ENCODE measurements at places on chromosomes 11 and 22. TPM values are rescaled to one million over a fixed set of nuclear protein-coding genes. Genes with fewer than 3 reads are reported as not detected.

- peak; percentile 47 for DNase-seq
Measured at GRCh38 chr11:126485986-126486635, 130.6 kb downstream of the ST3GAL4 start.

- DNase-seq, result no peak
Measured at GRCh38 chr22:36467946-36468345, 13.5 kb downstream of the TXN2 start.

DNA sequence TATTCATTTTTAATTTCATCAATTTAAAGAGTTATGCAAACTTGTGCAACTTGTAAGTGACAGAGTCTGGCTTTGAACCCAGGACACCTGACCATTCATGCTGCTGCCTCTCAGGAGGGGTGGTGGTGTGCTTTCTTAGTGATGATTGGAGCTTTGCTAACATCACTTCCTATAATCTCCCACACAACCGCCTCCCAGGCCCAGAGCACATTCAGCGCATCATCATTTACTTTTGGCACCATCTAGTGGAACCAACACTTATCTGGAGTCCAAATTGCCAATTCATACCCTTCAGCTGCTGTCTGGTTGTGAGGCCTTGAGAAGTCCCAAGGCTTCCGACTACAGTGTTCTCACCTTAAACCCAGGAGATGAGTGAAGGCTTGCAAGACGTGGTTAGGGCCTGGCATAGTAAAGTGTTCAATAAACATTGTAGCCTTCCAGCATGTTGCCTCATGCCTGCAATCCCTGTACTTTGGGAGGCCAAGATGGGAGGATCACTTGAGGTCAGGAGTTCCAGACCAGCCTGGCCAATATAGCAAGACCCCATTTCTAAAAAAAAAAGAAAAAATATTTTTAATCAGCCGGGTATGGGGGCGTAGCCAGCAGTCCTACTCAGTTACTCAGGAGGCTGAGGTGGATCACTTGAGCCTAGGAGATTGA lies 1.1 kb upstream of the TTLL1 start:
- DNase-seq, result no peak

- DNase-seq, result peak; percentile 54
Measured at GRCh38 chr11:69468911-69469885, 12.3 kb upstream of the LINC01488 start.

- no peak for DNase-seq
Measured at GRCh38 chr11:1827095-1827813, 7.5 kb upstream of the SYT8 start.

GRCh38 chr11:69238573-69239351 lies 55.2 kb upstream of the MYEOV start:
- DNase-seq, result no peak

DNA sequence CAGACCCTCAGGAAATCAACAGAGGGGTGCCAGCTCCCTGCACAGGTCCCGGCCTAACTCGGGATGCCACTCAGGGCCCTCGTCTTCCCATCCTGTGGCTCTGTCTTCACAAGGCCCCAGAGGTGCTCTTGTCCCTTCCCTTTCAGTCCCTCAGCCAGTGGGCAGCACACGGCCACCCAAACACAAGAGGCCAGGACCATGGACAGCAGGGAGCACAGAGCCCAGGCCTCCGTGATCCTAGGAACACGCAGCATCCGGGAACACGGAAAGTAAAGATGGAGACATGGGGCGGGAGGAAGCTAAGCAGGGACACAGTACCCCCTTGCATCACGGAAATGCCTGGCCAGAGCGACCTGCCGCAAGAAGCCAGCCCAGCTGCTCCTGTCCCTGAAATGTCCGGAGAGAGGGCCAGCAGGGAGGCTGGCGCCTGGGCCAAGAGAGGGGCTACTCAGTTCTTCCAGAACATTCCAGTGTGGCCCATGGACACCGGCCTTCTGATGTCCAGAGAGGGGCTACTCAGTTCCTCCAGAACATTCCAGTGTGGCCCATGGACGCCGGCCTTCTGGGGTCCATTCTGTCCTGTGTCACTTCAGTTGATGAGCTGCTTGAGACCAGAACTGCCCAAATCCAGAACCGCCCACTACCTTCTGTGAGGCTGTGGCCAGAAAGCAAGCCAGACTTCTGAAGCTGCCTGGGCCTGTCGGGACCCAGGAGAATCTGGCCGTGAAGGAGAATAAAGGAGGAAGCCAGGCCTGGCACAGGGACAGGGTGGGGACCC lies 274.0 kb downstream of the BRD1 start:
- peak; percentile 59 for DNase-seq

GRCh38 chr11:113134626-113135025 lies 173.4 kb downstream of the NCAM1 start:
- no peak for DNase-seq

DNA sequence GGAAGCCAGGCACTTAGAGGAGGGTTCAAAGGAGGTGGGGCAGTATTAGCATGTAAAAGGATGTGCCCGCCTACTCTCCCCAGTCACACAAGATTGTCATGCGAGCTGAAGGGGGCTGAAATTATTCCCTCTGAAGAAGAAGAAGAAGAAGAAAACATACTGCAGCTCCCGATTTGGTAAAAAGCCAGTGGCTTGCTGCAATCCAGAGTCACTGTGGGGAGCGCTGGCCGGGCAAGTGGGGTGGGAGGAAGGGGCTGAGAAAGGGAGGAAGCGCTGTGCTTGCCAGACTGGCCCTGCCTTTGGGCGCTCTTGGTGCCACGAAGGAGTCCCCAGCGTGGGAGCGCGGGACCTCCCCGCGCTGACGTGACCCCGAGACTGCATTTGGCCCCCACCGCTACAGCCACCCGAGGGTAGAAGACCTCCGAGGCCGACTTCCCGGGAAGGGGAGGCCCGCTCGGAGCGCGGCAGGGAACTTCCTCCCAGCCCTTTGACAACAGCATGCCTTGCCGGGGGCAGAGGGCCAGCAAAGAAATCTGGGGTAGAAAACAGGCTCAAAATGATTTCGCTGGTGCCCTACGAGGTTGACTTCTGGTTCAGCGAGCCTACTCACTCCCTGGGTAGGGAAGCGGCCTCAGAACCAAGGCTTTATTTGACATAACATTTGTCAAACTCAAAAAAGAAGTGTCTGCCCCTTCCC lies 906.3 kb downstream of the DLG2 start:
- DNase-seq, result peak; percentile 74

DNA sequence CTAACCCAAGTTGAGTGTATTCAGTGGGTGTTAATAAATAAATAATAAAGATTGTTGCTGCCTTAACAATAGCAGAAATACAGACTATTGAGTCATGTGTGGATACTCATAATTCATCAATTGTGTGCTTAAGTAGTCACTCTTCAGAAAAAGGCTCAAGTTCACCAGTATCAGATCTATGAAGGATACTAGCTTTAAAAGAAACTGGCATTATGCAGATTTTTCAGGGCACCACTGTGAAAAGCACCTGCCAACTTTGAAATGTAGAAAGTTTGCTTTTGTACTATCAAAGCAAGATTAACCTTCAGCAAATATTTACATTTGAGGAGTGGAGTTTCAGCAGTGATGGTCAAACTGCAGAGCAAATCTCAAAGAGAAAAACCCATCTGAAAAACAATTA lies 20.1 kb upstream of the SYTL2 start:
- DNase-seq, result no peak

DNA sequence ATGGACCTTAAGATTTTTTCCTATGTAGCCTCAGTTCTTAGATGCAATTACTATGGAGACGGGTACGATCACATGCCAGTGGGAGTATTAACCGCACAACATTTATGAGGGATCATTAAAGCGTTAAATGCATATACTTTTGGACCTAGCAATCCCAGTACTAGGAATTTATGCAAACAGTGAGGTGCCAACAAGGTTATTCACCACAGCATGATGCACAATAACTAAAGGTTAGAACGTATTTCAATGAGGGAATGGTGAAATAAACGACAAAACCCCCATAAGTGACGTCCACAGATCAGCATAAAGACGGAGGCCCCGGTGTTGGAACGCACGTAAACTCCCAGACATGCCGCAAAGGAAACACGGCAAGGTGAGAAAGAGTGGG lies 539 bp downstream of the SIRT3 start:
- DNase-seq, result no peak

DNA sequence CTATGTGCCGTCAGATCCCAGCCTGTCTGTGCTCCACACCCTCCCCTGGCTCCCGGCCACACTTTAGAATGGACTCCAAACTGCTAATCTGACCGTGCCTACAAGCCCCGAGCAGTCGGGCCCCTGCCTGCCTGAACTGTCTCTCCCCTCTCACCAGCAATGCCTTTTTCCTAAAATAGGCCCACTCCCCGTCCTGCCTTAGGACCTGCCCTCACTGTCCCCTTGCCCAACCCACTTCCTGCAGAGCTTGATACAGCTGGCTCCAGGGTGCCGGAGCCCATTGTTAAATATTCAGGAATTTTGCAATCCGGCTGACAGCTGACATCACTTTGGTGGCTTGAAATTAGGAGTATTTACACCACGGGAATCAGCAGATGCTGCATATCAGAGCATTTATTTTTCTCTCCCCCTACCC lies 21.4 kb downstream of the MN1 start:
- DNase-seq, result no peak

GRCh38 chr11:2587132-2587930 lies 112.5 kb downstream of the KCNQ1OT1 start:
- peak; percentile 66 for DNase-seq

DNA sequence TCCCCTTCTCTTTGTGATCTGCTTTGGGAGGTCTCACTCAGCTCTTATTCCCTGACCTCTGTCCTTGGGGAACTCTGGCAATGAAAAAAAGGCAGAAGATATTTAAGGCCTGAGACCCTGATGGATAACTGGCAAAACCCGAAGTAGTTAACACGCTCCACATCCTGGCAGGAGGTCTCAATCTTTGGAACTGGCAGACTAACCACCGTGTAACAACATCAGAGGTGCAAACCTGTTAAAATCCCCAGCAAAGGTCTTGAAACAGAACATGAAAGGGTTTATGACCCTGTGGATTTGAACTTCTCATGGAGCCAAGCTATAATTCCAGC lies 160.3 kb downstream of the DBX1 start:
- DNase-seq, result no peak

- peak; percentile 56 for DNase-seq
Measured at GRCh38 chr22:19691721-19692341, 22.5 kb upstream of the SEPTIN5 start.

DNA sequence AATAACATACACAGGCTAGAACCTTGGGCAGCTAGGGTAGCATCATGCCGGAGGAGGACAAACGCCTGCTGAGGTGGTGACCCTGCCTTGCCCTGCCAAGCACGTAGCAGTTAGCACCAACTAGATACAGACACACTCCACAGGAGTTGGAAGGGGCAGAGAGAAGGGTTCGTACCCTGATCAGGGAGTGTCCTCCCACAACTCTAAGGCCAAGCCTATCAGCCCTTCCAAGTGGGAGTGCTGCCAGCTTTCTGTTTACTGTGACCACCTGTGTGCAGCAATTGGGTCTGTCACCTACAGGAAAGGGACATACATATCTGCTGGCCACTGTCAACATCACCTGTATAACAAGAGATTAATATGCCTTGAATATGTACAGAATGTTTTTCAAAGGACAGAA lies 1.9 kb upstream of the THAP7 start:
- DNase-seq, result no peak

GRCh38 chr11:81892770-81893635 lies 840.7 kb downstream of the FAM181B start:
- DNase-seq, result peak; percentile 54

- DNase-seq, result peak; percentile 41
Measured at GRCh38 chr11:70521475-70522308, 123.4 kb downstream of the CTTN start.

- DNase-seq, result no peak
Measured at GRCh38 chr11:28337701-28338100, 229.5 kb downstream of the METTL15 start.

- no peak for DNase-seq
Measured at GRCh38 chr11:5367448-5368074, 16.1 kb upstream of the OR51M1 start.

Gene OR52I1
- total RNA-seq, result not detected

Gene MICAL2
- total RNA-seq, result 50.8 TPM

Gene APBB1
- total RNA-seq, result 27.3 TPM

Gene SYT13
- 0.03 TPM for total RNA-seq

Gene KMT5B
- 41.2 TPM for total RNA-seq

Gene FERMT3
- 163 TPM for total RNA-seq

Gene LRP5
- 18.4 TPM for total RNA-seq

Gene CRELD2
- 23.2 TPM for total RNA-seq

Gene LRRN4CL
- total RNA-seq, result not detected

Gene KRTAP5-9
- 0.51 TPM for total RNA-seq

Gene TYR
- not detected for total RNA-seq

Gene CEP164
- total RNA-seq, result 35.9 TPM

Gene C22orf42
- total RNA-seq, result not detected

Measured in spleen (tissue), 13 donors.